ENCODE measurements at places on chromosomes 2 and 18.

DNA sequence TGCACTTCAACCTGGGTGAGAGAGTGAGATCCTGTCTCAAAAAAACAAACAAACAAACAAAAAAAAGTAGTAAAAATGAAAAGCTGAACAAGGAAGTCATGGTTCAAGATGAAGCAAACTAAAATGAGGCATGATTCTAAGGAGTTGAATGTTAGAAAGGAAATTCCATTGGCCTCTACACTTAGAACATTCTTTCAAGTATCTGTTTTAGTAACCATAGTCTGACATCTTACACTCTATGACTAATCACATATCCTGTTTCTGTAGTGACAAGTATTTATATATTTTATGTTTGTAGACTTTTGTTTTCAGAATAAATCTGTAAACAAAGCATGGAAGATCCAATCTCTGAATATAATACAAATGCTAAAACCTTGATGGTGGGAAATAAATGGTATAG lies 164.1 kb downstream of the KIAA1328 start:
- DNase-seq = no peak

DNA sequence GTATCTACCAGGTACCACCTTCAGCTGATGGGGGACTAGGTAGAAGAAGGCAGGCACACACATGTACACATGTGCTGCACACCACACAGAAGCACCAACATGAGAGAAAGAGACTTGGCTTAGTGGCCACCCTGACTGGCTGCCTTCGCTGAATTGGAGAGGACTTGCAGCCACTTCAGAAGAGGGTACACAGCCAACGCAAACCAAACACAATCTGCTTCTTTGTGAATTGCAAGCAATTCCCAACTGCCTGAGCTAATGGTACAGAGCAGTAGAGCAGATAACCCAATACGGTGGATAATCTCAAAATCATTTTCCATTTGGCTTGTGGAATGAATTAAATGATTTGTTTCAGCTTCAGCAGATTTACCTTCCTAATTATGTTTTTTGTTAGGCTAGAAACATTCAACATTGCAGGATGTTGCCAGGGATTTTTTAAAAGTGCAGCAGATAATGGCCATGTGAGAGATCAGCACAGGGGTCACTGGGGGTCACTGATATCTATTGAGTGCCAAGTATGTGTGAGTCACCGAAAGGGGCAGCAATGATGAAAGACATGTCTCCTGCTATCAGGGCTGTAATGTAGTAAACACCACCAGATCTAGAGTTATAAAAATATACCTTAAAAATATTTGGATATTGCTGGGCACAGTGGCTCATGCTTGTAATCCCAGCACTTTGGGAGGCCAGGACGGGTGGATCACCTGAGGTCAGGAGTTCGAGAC lies 652.6 kb downstream of the BCL11A start:
- no peak for DNase-seq

GRCh38 chr2:96556441-96557330 lies 20.1 kb downstream of the ARID5A start:
- peak; percentile 29 for DNase-seq

GRCh38 chr2:88832311-88832991 lies 141.0 kb downstream of the RPIA start:
- no peak for DNase-seq

DNA sequence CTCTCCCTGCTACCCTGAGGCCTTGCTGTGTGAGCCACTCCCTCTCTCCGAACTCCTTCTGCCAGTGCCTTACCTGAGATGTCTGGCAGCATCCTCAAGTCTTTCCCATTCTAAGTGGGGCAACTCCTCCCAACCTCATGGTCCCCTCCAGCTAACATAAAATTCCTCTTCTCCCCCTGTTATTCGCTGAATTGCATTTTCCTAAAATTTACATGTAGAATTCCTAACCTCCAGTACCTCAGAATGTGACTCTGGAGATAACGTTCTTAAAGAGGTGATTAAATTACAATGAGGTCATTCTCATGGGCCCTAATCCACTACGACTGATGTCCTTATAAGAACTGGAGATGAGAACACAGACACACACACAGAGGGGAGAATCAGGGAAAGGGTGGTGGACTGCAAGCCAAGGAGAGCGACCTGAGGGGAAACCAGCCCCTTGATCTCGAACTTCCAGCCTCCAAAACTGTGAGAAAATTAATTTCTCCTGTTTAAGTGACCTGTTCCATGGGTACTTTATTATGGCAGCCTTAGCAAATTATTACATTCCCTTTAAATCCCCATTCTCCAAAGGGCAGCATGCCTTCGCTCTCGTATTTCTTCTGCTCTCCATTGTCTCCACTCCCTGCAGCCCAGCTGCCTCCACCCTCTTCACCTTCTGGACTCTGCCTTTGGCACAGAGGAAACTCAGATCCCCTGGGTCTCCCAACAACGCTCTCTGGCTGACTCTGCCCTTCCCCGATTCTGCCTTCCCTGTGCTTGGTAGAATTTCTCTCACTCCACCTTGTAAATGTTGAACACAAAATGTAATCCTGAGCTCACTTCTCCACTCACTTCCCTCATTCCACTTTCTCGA lies 70.5 kb downstream of the TGIF1 start:
- DNase-seq = no peak

- DNase-seq = no peak
Observed at GRCh38 chr2:209411296-209411695, 12.6 kb upstream of the MAP2 start.

- DNase-seq = no peak
Observed at GRCh38 chr2:200587007-200587616, 1.3 kb downstream of the AOX1 start.

DNA sequence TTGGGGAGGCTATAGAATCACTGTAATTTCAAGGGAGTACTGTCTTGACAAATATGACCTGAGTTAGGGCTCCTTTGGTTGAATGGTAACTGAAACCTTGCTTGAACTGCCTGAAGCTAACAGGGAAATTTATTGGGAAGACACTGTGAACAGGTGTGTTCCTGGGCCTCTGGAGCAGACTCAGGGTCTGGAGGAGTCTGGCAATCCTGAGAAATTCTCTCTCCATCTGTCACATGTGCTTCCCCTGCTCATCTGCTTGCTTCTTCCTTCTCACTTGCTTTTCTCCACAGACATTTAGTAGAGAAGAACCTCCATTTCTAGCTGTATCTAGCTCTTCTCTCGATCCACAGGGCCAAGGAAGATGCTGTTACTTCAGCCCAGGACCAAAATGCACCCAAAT lies 476.5 kb downstream of the LRP1B start:
- DNase-seq = no peak

DNA sequence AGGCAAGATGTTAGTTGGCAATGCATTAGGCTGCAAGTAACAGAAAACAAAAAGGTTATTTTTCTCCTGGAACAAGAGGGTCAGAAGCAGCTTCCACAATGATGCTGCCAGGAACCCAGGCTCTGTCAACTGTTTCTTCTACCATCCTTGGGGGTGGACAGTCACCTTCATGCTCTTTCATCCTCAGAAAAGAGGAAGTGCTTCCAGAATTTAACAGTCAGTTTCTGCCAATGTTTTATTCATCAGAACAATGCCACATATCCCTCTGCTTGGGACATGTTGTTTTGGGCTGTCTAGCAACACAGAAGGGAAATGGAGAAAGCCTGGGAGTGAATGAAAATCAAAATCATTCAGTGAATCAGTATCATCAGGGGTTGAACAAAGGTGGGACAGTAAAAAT lies 7.1 kb downstream of the TMEM182 start:
- no peak for DNase-seq

- DNase-seq = no peak
Observed at GRCh38 chr2:79512442-79513401, at the start of gene CTNNA2. TSS of gene CTNNA2 (plus strand) at chr2:79513051.

- DNase-seq = no peak
Observed at GRCh38 chr2:239455436-239456203, 54.8 kb upstream of the HDAC4 start.

- no peak for DNase-seq
Observed at GRCh38 chr18:32753656-32754260, 19.1 kb downstream of the KLHL14 start.

GRCh38 chr18:49856496-49856895 lies 43.2 kb upstream of the ACAA2 start:
- DNase-seq = no peak

GRCh38 chr2:191617575-191617974 lies 60.4 kb upstream of the NABP1 start:
- peak; percentile 33 for DNase-seq

DNA sequence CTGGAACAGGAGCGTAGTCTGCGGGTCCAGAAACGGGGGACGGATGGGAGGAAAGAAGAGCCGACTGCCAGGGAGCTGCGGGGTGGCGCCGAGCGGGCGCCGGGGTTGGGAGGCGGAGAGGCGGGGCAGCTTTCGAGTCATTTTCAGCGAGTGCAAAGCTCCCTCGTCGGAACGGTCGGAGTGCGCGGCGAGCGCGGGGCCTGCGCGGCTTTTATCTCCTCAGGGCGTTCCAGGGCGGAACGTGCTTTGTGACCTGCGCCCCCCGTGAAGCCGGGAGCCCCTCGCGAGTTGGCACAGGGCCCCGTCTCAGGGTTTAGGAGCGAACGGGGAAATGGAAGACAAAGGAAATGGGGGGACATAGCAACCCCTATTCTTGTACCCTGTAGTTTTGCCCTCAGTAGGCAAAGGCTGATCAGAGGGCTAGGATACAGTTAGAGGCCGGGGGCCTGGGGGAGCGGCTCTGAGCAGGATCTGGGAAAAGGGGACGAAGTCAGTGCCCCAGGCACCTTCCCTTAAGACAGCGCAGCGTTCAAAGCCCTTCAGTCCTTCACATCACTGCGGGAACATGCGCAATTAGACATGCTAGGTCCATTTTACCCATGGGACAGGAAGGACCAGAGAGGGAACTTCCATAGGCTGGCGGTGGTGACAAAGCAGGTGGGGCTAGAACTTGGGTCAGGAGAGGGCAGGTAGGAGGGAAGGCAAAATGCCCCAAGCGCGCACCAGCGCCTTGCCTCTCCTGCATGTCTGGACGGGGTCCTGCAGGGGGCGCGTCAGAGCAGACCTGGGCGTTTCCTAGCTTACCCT lies 60.1 kb upstream of the IL1RL1 start:
- no peak for DNase-seq

DNA sequence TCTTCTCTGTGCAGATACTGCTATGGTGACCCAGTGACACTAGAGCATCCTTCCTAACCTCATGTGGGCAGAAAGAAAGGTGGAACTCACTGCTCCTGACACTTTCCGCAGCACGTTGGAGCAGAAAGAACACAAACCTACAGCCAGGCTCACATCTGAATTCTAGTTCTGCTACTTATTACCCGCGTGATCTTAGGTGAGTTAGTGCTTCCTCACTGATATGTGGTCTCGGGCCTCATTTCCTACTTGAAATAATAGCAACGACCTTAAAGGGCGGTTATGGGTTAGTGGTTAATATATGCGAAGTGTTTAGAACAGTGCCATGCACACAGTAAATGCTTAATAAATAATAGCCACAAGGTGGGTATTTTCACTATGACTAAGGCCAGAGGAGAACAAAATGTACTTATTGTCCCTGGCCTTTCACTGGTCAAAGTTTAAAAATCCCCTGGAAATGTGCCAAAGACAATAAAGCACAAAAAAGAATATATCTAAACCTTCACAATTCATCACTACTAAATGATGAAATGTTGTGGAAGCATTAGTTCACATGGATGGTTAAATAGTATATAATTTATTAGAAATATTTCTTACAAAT lies 66.6 kb downstream of the MYOM1 start:
- no peak for DNase-seq

DNA sequence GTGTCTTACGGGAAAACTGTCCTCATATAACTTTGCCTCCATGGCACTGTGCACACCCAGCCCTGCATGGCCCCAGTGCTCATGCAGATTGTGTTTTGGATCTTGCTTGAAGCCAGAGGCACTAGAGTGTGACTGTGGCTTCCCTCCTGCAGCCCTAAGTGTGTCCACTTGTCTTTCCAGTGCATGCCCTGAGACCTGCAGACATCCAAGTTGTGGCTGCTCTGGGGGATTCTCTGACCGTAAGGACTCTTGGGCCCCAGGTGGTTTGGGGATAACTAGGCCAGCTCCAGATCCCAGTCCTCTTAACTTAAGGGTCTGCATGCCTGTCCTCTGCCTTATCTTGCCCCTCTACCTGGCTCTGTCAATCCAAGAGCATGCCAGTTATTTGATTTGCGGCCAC lies 96.6 kb downstream of the PLB1 start:
- no peak for DNase-seq

- no peak for DNase-seq
Observed at GRCh38 chr18:75783566-75784281, 356.2 kb upstream of the SMIM21 start.

- DNase-seq = no peak
Observed at GRCh38 chr2:15811367-15811766, 129.0 kb upstream of the MYCN start.

All from activated gamma-delta T cell treated with anti-CD3 and anti-CD28 coated beads, Interleukin-2, amount 50 U/mL, for 16 hours (primary cell).